ENCODE measurements at places on chromosomes 6 and 20.

DNA sequence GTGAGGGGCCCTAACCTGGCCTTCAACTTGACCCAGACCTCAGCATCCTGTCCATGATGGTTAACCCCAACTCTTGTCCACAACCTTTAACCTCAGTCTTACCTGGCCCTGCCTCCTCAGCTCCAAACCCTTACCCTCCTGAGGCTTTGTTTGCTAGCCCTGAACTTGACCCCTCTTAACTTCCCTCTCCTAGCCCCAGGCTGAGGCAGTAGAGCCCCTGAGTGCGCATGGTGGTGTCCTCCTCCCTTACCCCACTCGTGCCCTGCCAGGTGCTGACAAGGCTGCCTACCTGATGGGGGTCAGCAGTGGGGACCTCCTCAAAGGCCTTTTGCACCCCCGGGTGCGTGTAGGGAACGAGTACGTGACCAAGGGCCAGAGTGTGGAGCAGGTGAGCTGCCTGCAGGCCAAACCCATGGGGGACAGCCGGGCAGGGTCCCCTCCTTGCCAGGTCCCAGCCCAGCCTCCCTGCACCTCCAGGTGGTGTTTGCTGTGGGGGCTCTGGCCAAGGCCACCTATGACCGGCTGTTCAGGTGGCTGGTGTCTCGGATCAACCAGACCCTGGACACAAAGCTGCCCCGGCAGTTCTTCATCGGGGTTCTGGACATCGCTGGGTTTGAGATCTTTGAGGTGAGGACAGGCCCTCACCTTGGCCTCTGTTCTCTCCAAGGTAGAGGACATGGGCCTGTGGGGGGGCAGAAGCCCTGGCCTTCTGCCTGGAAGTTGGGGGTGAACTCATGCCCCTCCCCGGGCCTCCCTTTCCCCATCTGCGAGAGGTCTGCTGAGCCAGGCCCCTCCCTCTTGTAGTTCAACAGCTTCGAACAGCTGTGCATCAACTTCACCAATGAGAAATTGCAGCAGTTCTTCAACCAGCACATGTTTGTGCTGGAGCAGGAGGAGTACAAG lies 31.9 kb downstream of the MYH7B start:
- no peak for DNase-seq

DNA sequence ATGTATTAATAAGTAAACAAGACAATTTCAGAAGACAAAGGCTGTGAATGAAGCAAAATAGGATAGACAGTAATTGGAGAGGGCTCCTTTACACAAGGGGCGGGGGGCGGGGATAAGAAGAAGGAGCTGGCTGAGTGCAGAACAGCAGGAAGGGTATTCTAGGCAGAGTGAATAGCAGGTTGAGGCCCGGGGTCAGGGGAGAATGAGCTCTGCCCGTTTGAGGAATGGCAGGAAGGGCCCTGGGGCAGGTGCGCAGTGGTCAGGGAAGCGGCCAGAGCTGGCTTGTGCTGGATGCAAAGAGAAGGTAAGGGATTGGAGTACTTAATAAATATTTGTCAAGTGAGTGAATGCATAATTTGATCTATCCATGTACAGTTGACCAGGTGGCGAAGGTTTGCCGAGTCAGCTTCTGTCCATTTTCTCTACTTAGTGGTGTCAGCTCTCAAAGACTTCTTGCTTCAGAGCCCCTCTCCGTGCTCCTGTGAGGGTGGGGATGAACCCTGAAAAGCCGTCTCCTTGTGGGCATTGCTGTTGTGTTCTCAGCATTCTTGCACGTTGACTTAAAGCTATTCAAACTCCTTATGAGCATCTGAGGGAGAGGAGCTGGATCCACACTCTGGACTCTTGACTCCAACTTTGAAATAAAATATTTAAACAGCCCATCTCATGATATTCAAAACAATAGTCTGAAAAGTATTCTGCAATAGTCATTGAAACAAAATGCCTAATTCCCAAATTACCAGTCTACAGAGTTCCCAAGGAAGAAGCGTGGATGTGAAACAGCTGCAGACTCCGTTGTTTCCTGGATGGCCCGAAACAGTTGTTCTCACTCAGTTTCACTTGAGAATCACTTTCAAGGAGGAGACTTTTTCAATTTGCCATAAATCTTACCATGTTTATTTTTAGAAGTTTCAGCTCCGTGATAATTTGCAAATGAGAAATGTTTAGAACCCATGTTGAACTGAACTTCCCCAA lies 105.1 kb downstream of the EDN3 start:
- no peak for DNase-seq

DNA sequence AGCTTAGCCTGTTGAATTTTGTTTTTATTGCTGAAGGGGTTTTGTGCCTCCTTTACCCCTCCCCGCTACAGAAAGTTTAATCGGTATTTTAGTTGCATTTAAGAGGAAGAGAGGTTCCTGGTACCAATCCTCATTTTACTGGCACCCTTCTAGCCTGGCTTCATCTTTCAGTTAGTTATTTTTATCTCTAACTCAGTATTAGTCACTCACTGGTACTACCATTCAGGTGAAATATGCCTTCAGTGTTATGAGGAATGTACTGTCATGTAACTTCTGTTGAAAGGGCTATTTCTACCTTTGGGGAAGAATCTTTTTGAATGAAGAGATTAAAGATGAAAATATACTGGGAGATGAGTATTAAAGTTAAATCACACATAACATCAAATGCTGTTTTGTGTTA lies 211.8 kb downstream of the CDKAL1 start:
- DNase-seq, result no peak

DNA sequence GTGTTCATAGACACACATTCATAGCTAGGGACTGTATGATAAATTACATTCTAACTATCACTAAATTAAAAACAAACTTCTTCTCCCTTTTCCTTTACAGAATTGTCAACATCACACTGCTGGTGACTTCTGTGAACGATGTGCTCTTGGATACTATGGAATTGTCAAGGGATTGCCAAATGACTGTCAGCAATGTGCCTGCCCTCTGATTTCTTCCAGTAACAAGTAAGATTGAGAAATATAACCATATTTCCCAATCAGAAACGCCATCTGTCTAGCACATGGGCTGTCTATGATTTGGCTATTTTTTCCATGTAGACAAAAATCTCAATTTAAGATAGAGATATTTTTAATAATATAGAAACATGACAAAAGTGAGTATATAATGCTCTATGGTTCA lies 367.7 kb downstream of the ARHGAP18 start:
- DNase-seq, result no peak
